ENCODE measurements at places on chromosomes 6 and 20. TPM values are rescaled to one million over a fixed set of nuclear protein-coding genes. Genes with fewer than 3 reads are reported as not detected.

DNA sequence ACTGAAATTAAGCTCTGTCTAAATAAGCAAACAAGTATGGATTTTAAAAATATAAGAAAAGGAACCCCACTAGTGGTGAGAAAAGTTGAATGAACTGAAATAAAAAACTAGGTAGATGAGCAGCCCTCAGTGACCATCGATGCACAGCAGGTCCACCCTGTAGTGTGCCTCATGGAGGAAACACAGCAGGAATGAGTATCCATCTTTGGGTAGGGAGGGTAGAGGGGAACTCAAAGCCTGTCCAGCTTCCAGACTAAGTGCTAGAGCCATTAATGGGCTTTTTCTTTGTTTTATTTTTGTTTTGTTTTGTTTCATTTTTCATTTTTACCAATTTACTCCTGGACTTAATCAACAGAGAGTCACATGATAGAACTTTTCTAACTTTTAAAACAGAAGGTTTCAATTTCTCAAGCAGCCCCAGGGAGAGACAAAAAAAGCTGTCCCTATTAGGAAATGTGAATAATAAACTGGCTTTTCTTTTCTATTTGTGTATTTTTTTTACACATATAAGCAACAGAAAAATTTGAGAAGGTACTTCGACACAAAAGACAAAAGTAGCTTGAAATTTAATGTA, 700.6 kb downstream of the HACE1 start:
- no peak for DNase-seq

DNA sequence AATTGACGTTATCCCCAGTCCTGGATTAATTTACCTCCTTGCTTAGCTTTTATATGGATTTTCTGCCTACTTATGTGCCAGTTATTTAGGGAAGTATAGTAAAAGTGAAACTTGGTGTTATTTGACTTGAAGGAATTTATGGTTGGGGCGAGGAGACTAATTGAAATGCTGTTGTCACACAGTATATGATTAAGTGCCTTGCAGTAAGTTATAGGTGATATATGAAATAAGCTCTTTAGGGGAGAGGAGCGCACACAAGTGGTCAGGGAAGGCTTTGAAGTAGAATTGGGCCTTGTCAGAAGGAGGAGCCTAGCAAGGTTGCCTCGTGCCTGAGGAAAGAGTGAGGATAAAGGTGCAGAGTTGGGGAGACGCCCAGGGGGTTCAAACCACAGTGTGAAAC, 20.5 kb downstream of the NCOA7 start:
- no peak for DNase-seq

DNA sequence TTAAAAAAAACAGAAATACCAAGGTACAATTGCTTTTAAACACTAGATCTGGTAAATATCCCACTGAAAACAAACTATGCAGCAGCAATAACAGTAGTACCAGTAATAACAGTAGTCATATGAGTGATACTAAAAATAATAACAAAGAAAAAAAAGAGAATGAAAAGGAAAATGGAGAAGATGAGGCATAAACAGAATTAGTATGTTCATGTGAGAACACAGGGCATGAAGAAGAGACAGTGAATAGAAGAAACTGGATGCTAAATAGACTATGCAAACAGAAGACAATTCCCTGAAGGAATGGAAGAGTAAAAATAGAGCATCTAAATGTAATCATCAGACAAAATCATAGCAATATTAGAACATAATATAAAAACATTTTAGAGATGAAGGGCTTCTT, 121.1 kb downstream of the RNGTT start:
- DNase-seq, result no peak

DNA sequence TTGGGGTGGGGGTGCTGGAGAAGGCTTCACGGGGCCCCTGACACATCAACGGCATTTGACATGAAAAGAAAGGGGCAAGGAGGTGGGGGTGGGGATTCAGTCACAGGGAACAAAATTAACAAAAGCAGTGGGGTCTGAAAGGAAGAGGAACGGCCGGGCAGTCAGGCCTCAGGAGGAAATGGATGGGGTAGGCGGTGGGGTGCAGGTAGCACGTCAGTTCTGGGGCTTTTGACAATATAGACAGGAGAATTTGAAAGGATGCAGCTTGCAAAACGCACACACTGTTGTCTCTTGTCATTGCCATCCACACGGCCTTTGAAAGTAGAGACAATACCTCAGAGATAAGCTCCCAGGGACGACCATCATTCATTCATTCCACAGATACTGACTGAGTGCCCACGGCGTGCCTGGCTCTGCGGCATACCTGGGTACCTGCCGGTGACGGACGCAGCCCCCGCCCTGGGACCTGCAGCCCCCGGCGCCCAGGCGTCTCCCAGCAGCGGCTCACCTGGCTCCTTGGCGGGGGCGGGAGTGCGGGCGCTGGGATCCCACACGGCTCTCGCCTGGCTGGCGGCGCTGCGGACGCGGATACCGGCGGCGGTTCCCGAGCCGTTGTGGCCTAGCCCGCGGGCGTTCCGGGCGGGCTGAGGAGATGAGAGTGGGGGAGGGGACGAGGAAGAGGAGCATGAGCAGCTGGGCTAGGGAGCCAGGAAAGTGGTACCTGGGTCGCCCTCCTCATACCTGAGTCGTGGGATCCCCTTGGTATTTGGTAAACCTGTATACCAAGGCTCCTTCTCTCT, at the start of gene SLC26A8:
SLC26A8 (minus strand) TSS at position 646 of the 800 bp plus-strand sequence. CDS start 4,934 bp downstream, outside the sequence.
- no peak for DNase-seq

DNA sequence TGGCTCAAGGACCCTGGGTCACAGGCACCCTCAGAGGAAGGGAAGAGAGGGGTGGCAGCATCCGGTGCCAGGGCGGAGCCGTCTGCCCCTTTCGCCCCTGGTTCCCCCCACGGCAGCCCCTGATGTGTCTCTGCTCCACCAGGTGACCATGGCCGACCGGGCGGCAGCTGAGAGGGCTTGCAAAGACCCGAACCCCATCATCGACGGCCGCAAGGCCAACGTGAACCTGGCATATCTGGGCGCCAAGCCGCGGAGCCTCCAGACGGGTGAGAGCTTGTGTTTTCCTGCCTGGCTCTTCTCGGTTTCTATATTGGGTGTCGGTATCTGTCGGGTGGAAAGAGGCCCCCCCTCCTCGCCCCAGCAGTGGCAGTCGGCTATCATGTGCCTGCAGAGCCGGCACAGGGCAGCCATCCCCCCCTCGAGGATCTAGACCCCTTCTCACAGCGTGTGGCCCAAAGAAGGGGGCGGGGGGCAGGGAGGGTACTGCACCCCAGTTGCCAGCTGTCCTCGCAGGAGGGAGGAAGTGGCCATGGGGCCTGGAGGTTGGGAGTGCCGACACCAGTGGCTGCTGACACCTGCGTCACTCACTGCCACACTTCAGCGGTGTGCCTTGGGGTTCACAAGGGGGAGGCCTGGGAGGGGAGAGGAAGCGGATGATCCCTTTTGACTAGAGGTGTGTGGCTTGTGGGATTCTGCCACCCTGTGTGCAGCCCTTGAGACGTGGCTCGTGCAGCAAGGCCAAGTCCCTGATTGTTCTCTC, 1.5 kb downstream of the RBM38 start:
- peak; percentile 88 for DNase-seq

DNA sequence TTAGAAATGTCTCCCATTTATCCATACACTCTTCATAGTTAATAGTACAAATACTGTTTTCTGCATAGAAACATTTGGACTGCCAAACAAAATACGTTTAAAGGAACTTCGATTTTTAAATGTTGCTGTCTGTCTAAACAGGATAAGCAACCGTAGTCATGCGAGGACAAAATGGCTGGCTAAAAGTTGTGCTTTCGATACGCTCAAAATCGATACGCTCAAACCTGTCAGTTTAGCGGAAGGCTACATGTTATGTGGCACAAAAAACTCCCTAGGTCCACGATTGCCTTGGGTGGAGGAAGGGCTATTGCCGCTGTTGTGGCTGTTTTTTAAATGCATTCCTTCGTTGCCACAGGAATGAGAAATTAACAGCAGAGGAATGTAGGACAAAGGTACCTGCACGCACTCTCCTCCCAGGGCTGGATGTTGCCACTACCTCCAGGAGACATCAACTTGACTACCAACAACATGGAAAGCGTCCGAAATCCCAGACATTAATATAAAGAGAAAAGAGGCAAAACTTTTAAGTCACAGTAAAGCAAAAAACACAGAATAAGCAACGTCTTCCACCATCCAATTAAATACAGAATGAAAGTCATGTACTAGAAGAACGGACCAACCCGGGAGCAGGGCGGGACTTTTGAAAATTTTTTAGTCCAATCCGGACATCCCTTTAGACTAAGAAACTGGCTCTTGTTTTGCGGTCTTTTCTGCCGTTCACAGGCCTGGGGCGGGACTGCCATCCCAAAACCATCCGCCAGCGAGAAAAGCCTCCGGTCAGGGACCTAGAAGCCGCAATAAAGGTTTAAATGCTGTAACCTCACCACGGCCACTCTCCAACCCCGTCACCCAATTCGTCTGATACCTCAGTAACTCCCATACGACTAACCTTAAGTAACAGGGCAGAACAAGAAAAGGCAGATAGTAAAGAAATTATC, 32.2 kb upstream of the HFE start:
- DNase-seq, result peak; percentile 93

DNA sequence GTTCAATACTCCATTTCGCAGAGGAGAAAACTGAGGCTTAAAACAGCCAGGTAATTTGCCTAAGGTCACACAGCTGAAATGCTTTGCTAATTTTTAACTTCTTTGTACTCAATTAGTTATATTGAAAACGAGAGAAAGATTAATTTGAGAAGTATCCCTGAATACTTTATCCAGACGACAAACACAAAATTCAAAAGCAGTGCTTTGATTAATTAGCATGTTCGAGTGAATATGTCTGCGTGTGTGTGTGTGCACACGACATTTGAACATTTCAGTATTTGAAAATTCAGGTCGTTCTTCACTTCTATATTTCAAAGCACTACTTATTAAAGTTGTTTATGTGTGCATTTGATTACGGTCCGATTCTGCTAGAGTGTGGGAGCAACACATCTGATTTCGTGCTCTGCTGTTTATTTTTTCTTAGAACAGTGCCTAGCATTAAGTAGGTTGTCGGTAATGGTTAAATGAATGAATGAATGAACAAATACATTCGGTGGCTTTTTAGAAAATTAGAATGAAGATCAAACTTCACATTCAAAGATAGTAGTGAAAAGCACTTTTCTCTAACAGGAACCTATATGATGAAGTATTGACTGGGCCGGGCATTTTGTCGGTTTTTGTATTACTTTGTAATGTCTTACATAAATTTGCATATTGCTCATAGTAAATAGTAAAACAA, 36.9 kb upstream of the SYNCRIP start:
- DNase-seq, result no peak

DNA sequence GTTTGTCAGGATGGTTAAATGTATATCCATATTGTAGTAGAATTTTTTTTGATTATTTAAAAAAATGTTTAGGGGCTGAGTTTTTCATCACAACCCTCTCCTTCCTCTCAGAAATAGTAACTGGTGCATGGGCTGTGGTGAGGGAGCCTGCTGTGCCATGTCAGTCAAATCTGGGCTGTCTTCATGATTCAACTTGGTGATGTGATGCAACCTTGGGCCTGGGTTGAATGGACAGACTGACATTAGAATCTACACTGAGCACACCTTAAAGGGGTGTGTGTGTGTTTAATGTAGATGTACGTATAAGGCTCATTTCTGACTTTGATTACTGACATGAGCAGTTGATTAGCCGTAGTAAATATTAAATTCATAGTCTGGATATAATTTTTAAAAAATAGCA, 3.7 kb downstream of the TJAP1 start:
- DNase-seq, result no peak

DNA sequence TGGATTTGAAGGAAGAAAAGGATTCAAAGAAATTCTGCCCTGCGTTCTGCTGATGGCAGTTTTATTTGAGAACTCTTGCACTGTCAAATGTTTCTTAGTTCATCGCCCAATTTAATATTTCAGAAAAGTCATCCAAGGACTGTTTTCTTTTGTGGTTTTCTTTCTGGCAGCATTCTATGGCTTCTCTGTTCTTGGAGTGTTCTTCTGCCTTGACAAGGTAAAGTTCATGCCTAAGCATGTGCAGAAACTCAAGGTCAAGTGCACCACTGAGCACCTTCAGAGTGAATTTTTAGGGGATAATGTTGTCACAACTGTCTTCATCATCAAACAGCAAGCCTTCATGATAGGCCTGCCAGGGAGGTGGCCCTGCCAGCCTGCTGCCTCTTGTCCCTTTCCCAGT, 225.6 kb downstream of the PLCB1 start:
- DNase-seq, result no peak

- DNase-seq, result no peak
These were observed 96.9 kb downstream of the CD164 start for GRCh38 chr6:109285366-109285765.

- peak; percentile 81 for DNase-seq
These were observed 127.5 kb downstream of the PKHD1 start for GRCh38 chr6:51959744-51960383.

DNA sequence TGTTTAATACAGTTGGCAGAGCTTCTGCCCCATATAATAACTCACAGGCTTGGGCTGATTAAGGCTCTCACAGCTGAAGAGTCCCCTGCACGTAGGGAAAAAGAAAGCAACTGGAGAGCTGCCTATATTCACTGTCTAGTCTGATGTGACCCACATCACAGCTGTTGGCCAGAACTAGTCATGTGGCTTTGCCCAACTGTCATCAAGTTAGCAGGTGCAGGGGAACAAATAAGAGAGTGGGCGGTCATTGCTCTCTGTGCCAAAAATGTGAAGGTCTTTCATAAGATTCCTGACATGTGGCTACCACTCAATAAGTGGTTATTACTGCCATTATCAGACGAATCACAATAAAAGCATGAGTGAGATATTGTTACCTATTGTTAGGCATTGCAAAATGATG, 665.2 kb downstream of the DOK5 start:
- DNase-seq, result no peak

GRCh38 chr6:77448546-77448945, 14.7 kb downstream of the HTR1B start:
- no peak for DNase-seq

DNA sequence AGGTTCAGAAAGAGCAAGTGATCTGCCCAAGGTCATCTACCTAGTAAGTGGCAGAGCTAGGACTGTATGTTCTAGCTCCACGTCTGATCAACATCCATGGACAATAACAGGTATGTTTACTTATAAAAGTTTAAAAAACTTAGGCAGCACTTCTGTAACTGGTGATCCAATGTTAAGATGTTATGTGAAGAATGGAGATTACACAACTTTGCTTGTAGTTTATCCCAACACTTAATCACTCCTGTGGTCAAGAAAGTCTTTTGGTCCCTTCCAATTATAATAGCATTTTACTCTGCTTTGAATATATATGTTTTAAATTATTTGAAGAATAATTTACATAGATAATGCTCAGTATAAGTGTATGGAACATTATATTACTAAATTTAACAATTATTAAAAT, 4.8 kb downstream of the FBXO30 start:
- no peak for DNase-seq

- DNase-seq, result no peak
These were observed 59.2 kb upstream of the CSE1L start for GRCh38 chr20:48986899-48987298.

- no peak for DNase-seq
These were observed 102.1 kb upstream of the MYL9 start for GRCh38 chr20:36439040-36439730.

GRCh38 chr6:119171864-119172588, 93.6 kb upstream of the FAM184A start:
- no peak for DNase-seq

- peak; percentile 83 for DNase-seq
These were observed 105.1 kb upstream of the CNKSR3 start for GRCh38 chr6:154615483-154616025.

- no peak for DNase-seq
These were observed 22.8 kb downstream of the OR2A4 start for GRCh38 chr6:131678442-131678841.

Gene ANGPT4
- total RNA-seq, result not detected

Gene SLC22A23
- 3.2 TPM for total RNA-seq

Gene HLA-B
- 409 TPM for total RNA-seq

Gene ETV7
- 0.13 TPM for total RNA-seq

Gene GNMT
- 0.30 TPM for total RNA-seq

Gene TSBP1
- total RNA-seq, result not detected
